ENCODE measurements at places on chromosomes 2 and 18.

DNA sequence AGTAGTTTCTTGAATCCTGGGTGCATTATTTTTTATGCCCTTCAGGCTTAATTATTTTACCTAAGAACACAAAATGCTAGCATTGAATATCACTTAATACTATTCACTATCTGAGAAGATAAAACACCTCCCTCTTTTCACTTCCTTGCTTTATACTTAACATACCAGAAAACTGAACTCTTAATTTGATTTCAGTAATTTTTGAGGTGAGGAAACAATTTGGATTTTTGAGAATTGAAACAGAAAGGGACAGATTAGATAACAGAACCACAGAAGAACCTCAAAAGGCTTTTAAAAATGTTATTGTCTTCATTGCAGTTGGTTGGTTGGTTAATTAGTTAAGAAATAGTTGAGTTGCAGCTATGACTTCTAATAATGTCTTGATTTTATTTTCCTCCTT lies 69.5 kb downstream of the GPD2 start:
- no peak for DNase-seq

- peak; percentile 66 for DNase-seq
Observed at GRCh38 chr2:25673300-25674076, at the start of gene DTNB. DTNB (minus strand) TSS chr2:25673577; CDS start chr2:25652660, 20,917 bp downstream.

DNA sequence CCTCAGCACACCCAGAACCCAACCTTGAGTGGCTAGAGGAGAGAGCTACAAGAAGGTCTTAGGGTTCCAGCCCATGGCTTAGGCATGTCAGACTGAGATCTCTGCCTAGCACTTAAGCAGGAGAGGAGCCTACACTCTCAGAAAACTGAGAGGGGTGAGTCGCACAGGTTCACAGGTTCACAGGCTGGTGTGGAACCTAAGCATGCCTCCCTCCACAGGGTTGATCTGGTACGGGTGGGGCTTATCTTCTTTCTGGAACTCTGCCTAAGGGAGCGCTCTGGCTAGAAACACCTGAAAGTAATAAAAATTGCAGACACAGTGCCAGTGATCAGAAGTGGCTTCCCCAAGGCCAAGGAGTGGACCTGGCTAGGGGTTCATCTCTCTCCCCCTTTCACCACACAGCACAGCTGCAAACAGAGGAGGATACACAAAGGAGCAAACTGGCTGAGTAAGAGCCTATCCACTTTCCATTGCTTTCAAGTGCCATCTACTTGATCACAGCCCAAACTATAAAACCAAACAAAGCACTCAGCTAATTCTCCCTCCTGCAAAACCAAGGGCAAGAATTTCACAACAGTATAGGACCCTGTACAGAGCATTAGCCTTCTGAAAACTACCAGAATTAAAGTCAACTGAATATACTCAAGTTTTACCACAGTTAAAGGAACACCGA lies 481.9 kb upstream of the SETBP1 start:
- no peak for DNase-seq

GRCh38 chr2:3470856-3471737 lies 48.2 kb downstream of the ADI1 start:
- DNase-seq = no peak

- no peak for DNase-seq
Observed at GRCh38 chr2:150605664-150606063, 118.2 kb upstream of the RND3 start.

DNA sequence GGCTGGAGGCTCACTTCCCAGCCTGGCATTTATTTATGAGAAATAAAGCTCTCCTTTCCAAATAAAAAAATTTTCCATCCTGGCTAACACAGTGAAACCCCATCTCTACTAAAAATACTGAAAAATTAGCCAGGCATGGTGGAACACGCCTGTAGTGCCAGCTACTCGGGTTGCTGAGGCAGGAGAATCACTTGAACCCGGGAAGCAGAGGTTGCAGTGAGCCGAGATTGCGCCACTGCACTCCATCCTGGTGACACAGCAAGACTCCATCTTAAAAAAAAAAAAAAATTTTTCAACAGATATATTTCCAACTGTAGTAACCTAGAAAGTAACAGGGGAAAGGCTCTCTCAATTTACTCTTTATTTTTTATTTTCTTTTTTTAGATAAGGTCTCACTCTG lies 6.1 kb upstream of the PCBP1 start:
- DNase-seq = no peak

- DNase-seq = no peak
Observed at GRCh38 chr18:48139431-48140347, 209.2 kb upstream of the SMAD2 start.

DNA sequence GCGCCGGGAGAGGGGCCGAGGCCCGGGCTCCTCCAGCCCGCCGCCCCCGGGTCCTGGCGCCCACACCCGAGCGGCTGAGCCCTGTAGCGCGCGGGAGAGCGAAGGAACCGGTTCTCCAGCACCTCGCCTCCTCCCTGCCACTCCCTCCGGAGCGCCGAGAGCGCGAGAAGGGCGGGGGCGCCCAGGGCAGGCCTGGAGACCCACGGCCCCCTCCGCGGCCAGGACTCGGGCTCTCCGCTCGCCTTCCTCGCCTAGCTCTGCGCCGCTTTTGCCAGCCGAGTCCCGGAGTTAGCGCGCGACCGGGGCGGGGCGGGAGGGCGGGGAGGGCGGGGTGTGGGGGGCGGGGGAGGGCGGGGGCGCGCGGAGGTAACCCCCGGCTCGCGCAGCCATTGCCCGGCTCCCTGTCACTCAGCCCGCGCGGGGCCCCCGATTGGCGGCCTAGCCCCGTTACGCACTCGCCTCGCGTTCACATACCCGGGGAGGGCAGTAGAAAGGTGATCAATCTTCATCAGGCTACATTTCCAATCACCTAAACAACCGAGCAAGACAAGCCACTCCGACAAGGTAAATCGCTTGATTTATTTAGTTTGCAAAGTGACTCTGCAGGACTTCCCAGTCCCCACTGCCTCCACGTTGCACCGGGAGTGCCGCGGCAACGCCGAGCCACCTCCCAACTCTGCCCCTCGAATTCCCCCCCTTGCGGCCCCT lies at the start of gene OTX1:
TSS of gene OTX1 (plus strand) at position 497 of the 708 bp plus-strand sequence. CDS start 2,161 bp downstream, outside the sequence.
- DNase-seq = no peak

DNA sequence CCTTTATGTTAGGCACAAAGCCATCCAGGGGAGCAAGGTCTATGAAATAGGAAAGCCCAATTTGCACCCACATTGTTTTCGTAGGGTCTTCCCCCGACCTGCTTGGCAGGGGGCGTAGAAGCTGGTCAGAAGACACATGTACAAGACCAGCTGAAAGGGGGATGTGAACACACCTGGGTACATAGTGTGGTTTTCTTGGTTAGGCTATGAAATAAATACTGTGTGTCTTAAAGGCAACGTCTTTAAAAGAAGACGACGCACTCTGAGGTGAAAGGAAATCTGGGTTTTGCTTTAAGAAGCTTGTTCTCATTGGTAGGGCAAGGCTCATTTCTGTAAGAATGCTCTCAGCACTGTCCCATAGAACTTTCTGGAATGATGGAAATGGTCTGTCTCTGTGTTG lies 60.0 kb upstream of the KLF7 start:
- no peak for DNase-seq

DNA sequence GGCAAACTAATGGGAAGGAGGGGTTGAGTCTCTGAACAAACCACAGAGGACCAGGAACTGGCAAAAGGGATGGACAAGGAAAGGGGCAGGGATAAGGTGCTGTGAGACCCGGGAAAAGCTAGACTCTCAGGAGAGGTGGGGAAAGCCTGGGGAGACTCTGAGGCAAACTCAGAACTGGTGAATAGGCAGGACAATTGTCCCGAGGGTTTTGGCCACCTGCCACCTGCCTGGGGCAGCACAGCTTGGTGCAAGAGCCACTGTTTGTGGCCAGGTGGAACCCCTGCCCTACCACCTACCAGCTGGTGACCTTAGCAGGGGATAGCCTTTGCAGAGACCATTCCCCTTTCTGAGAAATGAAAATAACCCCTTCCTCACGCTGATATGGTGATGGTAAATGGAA lies 129.4 kb upstream of the ASB18 start:
- DNase-seq = no peak

DNA sequence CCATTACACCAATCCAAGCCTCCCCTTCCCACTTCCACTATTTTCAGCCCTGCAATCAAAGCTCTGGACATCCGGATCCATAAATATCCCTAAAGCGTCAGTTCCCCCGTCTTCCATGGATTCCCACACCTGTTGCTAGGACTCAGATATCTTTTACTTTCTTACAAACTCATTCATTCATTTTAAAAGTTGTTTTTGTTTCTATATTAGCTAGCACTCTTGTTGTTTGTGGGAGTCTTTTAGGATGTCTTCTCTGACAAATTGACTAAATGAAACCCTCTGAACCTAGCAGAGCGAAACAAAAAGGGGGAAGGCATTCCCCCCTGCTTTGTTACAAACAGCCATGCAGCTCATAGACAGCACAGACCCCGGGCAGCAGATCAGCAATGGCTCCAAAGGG lies 9.0 kb upstream of the NBAS start:
- no peak for DNase-seq

DNA sequence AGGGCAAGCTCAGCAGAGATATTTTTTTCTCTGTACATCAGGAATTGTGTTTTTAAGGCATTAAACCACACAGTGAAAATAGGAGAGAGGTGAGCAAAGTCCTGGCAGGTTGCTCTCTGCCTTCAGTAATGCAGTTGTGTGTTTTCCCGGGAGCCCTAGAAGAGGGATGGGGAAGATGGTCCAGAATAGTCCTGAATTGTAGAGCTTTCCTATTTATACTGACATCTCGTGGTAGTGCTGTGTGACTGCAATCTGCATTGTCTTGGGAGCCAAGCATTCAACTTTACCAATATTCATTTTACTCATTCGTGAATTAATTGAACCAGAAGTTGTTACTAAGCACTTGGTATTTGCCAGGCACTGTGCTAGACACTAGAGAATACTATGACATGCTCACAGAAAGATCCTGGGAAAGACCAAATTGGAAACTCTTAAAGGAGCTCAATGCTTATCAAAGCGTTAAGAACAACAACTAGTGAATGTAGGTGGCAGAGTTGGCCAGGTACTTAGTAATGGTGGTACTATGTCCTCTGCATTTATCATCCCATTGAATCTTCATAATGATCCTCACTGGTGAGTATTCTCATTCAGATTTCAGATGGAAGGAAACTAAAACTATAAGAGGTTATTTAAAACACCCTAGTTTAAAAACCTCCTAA lies 214.6 kb downstream of the TRIB2 start:
- no peak for DNase-seq

- DNase-seq = no peak
Observed at GRCh38 chr2:127410871-127411652, 7.2 kb upstream of the PROC start.

GRCh38 chr2:148590612-148591011 lies 53.9 kb upstream of the EPC2 start:
- DNase-seq = no peak

Data from T-helper 22 cell (primary cell).